ENCODE measurements at places on chromosomes 16 and 17.
A peak's percentile ranks its signal among the peaks of the same experiment; 100 is the strongest.

GRCh38 chr17:29195465-29196081, 15.4 kb upstream of the MYO18A start:
- DNase-seq = no peak

DNA sequence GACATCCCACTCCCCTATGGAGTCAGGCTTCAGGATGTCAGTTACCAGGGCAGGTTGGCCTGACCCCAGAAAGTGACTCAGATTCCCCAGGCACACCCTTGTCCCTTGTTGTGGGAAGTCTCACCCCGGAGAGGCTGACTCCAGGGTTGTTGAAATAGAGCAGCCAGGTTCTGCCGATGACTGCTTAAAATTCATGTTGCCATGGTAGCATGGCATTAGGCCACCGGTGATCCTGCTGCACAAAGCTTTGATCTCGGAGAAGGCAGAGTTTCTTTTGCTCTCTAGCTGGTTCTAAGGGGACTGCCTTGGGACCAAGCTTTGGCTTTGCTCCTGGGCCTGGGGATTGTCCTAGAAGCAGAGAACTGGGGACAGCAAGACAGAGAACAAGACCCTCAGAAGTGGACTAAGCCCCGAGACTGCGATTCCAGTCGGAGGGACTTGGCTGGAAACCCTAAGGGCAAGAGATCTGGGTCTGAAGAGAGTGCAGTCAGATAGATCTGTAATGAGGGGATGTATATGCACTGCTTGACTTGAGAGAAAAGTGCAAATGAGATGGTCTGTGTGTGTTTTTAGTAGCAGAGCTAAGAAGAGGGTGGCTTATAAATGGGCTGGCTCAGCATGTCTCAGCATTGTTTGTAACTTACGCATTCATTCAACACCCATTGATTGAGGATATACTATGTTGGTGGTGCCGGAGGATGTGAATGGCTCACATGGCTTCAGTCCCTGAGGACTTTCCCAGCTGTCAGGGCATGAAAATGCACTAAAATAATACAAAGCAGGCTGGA, 106.9 kb downstream of the RGS9 start:
- no peak for DNase-seq

DNA sequence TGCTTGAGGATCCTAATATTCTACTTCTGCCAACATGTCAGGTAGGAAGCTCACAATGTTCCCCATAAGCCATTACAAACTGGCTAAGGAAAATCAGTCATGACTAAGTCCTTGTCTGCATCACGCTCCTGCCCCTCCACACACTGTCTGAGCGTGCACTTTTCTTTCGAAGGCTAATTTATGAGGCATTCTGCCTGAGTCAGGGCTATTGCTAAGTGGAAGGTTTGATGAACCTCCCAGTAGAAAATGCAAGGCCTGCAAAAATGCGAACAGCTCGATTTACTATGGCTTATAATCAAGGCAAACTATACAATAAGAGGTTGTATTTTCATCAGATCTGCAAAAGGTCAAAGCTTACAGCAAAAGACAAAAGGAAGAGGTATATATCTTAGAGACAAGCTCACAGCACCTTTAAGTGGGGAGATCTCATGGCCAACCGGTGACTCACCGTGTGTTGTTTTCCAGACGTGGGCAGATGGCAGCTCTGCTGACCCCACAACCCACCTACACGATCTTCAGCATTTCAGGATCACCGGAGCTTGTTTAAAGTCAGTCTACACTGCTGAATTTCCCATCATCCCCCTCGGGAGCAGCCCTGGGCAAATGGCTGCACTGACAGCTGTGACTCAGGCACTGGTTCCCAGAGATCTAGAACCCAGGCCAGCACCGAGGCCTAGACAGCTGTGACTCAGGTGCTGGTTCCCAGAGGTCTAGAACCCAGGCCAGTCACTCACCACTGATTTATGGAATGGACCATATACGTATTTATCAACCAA, 26.1 kb downstream of the MEAK7 start:
- no peak for DNase-seq

DNA sequence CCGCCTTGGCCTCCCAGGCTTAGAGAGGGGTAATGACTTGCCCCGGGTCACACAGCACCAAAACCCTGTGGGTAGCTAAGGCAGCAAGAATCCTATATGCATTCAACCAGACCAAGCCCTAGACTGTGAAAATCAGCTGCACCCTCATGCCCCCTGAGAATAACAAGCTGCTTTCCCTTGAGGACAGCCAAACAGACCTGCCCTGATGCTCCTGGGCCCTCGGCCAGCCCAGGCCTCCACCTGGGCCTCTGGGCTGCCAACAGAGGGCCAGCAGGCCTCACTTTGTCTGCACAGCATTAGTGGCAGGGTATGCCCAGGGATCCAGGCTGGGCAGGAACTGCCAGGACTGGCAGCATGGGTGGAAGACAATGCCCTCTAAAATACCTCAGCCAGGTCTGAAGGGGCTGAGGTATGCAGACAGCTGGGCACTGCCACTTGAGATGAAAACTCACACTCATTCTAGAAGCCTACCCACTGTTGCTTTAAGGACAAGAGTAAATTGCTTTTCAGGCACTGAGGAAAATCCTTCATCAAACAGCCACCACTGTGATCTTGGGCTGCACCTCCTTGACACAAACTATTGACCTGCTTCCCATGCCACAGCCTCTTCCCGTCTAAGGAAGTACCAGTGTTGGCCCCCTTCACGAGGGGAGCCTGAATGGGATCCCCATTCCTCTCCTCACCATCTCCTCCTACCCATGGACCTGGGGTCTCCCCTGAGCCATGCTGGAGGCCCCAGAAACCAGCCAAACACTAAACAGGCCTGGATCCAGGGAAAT, 8.8 kb downstream of the ST3GAL2 start:
- no peak for DNase-seq

- DNase-seq = peak; percentile 66
These were observed 11.0 kb downstream of the GCGR start for GRCh38 chr17:81814748-81815645.

DNA sequence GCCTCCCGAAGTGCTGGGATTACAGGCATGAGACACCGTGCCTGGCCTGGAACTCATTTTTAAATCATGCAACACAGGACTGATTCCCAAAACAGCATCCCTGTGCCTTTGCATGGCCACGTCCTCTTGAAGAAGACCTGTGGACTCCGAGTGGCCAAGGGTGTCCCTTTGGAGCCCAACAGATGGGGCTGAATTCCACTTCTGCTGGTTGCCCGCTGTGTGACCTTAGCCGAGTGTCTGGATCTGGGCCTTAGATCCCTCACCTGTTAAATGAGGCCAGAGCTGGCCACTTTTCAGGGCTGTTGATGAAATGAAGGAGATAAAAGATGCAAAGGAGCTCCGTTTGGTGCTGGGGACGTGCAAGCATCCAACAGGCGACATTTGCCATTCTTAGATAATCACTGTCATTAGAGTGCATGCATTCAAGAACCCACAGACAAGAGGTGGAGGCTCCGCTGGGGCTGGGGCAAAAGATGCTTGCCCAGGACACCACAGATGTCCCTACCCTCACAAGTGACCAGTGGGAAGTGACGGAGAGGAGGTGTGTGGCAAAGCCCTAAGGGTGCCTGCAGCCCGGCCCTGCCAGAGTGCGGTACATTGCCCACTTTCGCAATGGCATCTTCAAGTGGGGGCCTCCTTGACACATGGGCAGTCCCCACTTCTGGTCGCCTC, 354.1 kb upstream of the TNRC6C start:
- no peak for DNase-seq

DNA sequence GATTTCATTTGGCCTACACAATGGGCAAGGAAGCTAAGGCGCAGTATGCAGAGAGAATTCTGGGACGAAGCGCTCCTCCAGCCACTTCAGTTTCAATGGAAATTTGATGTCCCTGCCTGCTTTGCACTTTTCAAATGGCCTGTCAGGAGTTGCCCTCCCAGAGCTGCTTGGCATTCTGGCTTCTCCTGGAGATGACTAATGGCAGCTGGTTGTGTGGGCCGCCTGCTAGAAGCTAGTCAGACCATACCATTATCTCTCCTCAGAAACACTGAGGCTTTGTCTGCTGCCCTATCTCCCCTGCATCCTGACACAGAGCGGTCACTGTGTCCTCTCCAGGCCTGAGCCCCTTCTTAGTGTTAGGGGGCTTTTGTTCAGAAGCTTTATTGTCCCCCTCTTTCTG, 180.1 kb downstream of the SPECC1 start:
- no peak for DNase-seq

- no peak for DNase-seq
These were observed 305.0 kb upstream of the MON1B start for GRCh38 chr16:76885776-76886537.

- no peak for DNase-seq
These were observed 101.8 kb upstream of the TNRC6C start for GRCh38 chr17:77856551-77857305.
